OCI-LY7 (cell line): ENCODE measurements at places on chromosomes 2 and 18. TPM values are rescaled to one million over a fixed set of nuclear protein-coding genes. Genes with fewer than 3 reads are reported as not detected.

The ACMSD gene
- total RNA-seq = not detected in 2 replicates

GRCh38 chr2:64768491-64769005, 114.8 kb upstream of the SERTAD2 start:
- peak; percentile 13 for DNase-seq

DNA sequence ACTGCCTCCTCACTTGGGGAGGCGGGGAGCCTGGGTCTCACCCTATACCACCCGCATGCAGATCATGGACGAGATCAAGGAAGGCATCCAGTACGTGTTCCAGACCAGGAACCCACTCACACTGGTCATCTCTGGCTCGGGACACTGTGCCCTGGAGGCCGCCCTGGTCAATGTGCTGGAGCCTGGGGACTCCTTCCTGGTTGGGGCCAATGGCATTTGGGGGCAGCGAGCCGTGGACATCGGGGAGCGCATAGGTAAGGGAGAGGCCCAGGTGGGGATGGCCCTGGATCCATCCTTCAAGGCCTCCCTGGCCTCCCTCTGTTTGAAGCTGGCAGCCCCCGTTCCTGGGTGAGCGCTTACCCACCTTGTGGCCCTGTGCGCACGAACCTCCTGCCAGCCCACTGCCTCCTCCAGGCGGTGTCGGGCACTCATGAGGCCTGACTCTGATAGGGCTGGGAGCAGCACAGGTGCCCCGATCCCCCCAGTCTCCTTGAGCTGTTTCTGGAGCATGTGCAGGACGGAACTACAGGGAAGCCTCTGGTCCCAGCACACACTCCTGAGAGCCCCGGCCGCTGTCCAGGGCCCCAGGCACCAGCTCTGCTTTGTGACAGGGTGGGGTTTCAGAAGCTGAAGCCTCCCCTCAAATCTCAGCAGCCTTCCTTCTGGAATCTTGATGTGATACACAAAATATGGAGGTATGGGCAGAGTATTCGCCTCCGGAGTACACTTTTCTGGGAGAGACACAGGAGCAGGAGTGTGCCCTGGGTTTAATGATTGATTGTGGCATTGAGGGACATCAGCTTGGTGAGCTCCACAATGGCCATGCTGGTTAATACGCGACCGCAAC, 708 bp downstream of the AGXT start:
- DNase-seq = no peak

DNA sequence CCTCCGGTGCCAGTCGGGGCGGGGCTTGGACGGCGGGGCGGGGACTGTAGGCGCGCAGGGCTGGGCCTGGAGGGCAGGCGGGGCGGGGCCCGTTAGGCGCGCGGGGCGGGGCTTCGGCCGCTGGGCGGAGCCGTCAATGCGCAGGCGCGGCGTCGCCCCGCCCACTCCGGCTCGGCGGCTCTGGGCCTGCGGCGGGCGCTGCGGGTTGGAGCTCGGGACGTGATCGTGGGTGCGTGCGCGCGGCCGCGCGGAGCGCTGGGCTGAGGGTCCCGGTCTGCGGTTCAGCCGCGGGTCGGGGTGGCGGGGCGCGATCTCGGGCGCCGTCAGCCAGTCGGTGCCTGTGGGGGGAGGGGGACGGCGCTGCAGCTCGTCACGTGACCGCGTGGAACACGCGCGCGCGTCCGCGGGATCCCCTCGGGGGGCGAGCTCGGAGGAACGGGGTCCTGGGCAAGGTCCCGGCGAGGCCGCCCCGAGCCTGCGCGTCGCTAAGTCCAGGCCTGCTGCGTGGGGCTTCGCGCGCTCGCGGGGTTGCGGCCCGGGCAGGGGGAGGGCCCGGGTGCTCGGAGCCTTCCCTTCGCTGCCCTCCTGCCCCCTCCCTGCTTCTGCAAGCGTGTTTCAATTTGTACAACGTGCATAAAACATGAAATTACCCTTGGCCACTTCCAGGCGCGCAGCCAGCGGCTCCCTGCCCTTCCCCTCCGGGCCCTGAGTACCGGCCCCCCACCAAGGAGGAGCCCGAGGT, at the start of gene D2HGDH:
D2HGDH (plus strand) TSS at position 164 of the 742 bp plus-strand sequence. CDS start 595 bp downstream, outside the sequence.
- DNase-seq = peak; percentile 90

DNA sequence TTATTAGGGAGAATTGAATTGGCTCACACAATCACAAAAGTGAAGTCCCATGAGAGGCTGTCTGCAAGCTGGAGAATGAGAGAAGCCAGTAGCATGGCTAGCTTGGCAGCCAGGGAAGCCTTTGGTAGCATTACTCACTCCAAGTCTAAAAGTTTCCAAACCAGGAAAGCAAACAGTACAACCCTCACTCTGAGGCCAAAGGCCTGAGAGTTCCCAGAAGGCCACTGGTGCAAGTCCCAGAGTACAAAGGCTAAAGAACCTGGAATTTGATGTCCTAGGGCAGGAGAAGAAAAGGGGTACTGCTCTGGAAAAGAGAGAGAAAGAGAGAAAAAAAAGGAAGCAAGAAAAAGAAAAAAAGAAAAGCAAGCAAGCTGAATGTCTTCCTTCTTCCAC, 318.2 kb downstream of the RND3 start:
- no peak for DNase-seq

DNA sequence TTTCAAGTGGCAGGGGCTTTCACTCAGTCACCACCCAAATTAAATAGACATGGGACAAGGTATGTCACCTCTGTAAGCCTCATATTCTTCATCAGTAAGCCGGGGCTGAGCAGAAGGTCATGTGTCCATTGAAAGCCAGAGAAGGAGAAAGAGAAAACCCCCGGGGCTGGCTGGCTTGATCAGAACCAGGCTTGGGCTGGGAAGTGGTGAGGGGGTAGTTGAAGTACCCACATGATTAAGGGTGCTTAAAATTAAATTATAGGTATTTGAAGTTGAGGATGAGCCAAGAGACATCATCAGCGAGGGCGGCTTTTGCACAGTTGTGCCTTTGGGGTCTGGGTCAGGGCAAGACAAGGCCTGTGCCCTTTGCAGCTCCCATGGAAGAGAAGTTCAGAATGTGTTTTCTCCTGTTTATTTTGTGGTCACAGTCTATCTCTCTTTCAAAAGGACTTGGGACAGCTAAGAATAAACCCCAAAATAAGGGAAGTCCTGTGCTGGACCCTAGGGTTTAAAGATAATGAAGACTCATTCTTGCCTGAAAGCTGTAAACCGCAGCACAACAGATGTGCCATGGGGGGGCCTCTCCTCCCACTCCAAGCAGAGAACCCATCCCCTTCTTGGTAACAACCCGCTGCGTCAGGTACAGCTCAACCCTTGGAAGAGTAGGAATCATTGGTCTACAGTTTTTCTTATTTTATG, 10.7 kb downstream of the DBI start:
- DNase-seq = no peak
